DMS153 (cell line): ENCODE measurements at places on chromosomes 5 and 9.

DNA sequence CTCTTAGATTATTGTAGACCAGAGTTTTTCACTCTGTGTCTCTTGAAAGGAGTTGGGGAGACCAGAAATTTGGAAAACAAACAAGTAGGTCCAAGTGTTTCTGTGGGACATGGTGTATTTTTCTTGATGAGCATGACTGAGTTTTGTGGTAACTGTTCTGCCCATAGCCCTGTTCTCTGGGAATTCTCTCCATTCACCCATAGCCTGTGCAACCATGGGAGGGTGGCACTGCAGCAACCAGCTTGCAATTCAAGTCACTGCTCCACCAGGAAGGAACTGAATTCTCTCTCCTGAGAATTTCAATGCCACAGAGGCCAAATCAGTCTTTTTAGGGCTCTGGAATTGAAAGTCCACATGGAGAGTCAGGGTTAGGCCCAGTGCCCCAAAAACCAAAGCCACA lies 475.3 kb upstream of the TRPC7 start:
- DNase-seq = no peak

GRCh38 chr5:80755626-80756025 lies 100.8 kb upstream of the DHFR start:
- DNase-seq = no peak

- no peak for DNase-seq
Measured at GRCh38 chr5:78499485-78499884, 139.1 kb downstream of the SCAMP1 start.

DNA sequence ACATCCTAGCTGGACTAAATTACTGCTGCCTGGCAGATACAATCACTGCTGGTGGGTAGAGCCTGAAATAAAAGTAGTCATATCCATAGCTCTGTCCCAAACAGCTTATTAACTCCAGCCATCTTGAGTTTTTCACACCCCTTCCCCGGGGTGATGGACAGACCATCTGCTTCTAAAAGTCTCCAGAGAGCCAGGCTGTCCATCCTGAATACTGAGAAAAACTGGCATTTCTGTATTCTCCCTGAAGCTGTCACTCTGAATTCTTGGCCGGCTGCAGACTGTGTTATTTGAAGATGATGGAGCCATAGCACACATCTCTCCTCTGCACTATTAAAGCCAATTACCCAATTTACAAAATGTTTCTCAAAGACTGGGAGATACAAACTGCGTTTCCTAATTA lies 118.6 kb downstream of the GABBR2 start:
- no peak for DNase-seq

- DNase-seq = no peak
Measured at GRCh38 chr9:86181379-86182315, 77.8 kb downstream of the C9orf153 start.

- DNase-seq = peak; percentile 39
Measured at GRCh38 chr5:155546075-155546474, 532.5 kb downstream of the KIF4B start.

GRCh38 chr5:92504346-92504745 lies 1076.7 kb downstream of the NR2F1-AS1 start:
- DNase-seq = no peak

DNA sequence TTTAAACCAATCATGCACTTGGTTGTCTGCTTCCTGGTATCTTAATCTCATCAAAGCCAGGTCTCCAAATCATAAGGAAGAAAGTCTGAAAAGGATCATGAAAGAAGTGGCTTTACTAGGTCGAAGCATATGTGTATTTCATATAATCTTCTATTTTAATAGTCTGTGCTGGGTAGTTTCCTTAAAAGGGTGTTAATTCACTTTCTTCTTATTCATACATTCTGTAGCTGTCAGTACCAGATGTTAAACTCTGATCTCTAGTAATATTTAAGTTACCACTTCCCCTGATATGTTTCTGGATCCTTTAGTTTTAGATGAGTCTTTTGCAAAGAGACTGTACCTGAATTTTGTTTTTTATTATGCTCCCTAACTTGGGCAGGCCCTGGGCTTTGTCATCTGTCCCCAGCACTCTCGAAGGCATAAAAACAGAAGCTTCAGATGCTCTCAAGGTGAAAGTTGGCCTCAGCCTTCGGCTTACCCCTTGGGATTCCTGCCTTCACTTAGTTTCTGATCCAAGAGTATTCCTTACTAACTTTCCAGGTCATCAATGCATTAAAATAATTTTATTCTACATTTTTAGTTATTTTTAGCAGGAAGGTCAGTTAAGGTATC lies 15.0 kb upstream of the LNPEP start:
- no peak for DNase-seq

GRCh38 chr9:37300620-37301019 lies 121.9 kb upstream of the GRHPR start:
- DNase-seq = no peak
